ENCODE measurements at places on chromosomes 13 and 19.

DNA sequence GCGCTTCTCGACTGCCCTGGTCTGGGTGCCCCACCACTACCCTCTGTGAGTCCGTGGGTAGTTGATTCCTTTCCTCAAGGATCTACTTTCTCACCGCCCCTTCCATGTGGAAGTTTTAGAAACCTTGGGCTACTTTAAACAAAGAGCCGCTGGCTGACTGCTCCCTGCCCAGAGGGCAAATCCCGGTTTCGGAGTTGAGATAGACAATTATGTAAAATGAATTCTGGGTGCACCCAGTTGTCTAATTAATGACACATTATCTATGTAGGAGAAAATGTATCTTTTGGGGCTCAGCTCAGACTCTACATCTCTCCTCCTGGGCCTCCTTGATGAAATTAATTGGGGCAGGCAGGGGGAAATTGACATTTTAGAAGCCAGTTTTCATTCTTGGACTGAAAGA lies 305.4 kb downstream of the UQCRFS1 start:
- no peak for DNase-seq

DNA sequence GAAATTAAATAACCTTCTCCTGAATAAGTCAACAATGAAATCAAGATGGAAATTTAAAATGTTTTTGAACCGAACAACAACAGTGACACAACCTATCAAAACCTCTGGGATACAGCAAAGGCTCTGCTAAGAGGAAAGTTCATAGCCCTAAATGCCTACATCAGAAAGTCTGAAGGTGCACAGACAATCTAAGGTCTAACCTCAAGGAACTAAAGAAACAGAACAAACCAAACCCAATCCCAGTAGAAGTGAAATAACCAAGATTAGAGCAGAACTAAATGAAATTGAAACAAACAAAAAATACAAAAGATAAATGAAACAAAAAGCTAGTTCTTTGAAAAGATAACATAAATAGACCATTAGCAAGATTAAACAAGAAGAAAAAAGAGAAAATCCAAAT lies 9.0 kb downstream of the UGGT2 start:
- no peak for DNase-seq

DNA sequence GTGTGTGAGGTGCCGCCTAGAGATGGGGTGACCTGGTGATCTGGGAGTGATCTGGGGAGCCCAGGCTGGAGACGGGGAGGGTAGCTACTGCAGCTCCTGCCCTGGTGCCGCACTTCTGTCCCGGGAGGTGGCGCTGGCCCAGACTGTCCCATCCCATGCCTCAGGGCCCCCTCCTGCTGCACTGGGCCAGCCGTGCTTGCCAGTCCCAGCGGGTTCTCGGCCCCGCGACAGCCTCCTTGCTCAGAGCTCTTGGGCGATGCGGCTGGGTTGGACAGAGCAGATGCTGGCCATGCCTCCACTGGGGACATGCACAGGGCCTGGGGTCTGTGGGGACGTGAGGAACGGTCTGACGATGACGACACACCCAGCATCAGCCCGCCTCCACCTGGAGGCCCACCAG lies 2.5 kb downstream of the RAX2 start:
- DNase-seq = no peak

GRCh38 chr19:45601115-45601514 lies 897 bp downstream of the GPR4 start:
- no peak for DNase-seq

- DNase-seq = no peak
Measured at GRCh38 chr13:102721800-102722231, 27.0 kb upstream of the METTL21C start.

GRCh38 chr19:8455018-8455417 lies 10.2 kb downstream of the HNRNPM start:
- DNase-seq = no peak

DNA sequence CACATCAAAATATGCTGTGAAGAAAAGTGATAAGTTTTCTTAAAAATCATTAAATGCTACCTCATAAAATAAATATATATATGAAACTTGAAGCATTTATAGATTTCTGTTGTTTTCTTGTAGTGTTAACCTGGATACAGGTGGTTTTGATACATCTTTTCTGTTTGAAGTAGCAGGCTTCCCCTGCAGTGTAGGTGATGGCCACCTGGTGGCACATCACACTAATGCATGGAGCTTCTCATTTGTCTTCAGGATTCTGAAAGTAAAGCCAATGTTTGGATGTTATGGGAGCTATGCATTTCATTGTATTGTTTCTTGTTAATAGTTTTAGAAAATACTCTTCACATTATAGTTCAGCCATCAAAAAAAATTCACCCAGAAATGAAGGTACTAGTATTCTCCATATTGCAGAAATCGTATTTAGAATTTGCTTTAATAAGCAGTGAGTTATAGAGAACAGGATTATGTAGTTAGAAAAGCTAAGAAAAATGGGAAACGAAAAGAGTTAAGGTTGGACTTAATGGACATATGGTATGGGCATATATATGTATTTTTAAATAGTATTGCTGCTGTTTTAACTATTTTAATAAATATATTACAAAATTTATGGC lies 18.7 kb downstream of the GPR180 start:
- DNase-seq = no peak

- DNase-seq = no peak
Measured at GRCh38 chr13:45833663-45834375, 17.7 kb downstream of the SIAH3 start.

DNA sequence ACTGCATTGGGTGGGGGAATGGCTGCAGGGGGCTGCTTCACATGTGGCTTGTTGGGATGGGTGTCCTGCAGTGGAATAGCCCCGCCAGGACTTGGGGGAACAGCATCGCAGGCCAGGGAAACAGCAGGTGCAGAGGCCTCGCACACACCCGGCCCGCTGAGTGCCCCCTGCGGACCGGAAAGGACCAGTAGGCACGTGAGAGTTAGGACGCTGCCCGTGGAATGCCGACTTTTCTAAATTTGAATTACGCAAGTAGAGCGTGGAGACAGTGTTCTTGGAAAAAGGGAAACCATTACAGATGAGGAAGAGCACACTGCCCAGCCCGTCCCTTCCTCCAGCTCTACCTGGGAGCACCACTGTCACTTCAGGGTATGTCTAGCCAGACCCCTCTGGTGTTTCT lies 11.5 kb downstream of the DNM2 start:
- no peak for DNase-seq

DNA sequence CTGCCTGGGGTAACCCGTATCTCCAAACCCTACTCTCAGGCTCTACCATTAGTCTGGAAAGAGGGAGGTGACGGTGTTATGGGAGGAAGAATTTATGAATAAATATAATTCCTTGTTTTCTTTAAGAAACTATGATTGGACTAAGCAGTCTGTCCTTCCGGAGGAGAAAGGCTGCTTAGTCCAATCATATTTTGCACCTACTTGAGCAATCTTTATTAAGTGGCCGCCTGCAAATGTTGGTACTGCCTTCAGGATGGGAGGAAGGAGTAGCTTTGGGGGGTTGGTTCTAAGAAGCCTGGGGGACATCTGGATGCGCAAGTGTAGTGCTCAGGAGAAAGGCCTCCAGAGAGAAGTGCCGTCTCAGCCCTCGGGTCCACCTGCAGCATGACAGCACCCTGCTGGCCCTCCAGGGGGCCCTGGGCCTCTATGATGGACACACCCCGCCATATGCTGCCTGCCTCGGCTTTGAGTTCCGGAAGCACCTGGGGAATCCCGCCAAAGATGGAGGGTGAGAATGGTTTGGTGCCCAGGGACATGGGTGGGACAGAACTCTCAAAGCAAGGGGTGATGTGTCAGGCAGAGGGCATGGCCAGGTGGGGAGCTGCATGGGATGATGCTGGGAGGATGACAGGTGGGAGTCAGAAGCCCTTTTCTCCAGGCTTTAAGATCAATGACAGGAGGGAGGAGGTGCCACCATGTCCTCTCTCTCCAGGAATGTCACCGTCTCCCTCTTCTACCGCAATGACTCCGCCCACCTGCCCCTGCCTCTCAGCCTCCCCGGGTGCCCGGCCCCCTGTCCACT lies 4.1 kb downstream of the ACP4 start:
- no peak for DNase-seq

- DNase-seq = no peak
Measured at GRCh38 chr13:80753866-80754265, 412.9 kb upstream of the SPRY2 start.

GRCh38 chr19:11377237-11377636 lies 2.8 kb downstream of the SWSAP1 start:
- no peak for DNase-seq

DNA sequence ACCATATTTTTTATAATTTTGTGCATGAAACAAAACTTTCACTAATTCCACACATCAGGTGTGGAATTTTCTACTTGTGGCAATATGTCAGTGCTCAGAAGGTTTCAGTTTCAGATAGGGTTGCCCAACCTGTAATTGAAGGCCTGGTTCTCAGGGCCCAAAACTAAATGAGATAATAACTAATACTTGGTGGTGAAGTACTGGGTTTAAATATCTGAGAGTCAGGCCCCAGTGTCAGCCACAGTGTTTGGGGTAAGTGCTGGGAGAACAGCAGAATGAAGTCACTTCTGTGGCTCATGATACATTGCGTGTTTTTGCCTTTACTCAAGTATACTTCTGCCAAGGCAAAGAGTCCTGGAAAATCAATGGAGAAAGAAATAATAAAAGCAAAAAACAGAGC lies 5.6 kb downstream of the SAFB start:
- DNase-seq = no peak

DNA sequence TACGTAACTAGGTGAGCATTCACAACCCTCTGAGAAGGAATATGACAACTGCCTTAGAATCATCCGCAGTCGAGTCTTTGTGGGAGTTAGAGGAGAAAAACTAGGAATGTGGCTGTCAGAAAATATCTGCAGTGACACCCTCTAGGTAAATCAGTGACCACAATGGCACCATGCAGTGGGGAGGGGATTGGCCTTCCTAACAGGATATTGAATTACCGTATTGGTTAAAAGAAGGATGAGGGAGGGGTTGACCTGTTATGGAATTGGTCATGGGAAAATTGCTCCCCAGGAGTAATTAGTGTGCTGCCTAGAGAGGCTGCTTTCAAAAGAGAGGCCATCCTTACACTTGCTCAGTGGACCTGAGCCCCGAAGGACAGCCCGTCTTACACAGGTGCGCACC lies 205.6 kb upstream of the SOX1 start:
- DNase-seq = no peak

DNA sequence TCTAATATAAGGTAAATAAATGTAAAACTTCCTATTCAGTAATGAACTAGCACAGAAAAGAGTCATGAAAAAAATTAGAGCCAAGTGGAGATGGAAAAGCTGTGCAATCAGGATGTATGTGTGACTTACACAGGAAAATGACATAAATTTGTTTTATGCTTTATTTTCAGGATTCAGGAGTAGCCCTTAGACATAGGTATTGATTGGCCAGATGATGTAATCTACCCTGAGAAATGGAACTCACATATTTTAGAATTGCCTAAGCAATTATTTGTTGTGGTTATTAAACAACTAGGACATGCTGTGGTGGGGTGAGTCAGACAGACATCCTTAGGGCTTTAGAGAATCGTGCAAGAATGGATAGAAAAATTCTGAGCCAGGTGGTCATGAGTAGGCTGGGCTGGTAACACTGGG lies 110.6 kb downstream of the PCDH9 start:
- DNase-seq = no peak

GRCh38 chr13:112647256-112647655 lies 42.6 kb upstream of the ATP11A start:
- no peak for DNase-seq

DNA sequence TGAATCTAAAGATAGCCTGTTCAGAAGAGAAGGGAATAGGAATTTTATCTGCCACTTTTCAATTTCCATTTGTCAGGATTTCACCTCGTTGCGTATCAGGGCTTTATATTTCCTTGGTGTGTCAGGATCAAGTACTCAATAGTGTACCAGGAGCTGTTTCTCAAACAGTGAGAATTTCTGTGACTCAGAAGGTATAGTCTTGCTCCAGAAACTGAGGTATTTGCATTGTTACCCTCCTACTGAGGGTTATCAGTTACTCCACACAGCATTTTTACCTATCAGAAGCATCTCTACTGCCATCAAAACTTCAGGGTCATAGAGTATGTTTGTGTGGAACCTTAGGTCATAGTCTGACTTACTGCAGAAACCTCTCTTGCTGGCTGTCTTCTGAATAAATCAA lies 271.7 kb upstream of the EDNRB start:
- DNase-seq = no peak

DNA sequence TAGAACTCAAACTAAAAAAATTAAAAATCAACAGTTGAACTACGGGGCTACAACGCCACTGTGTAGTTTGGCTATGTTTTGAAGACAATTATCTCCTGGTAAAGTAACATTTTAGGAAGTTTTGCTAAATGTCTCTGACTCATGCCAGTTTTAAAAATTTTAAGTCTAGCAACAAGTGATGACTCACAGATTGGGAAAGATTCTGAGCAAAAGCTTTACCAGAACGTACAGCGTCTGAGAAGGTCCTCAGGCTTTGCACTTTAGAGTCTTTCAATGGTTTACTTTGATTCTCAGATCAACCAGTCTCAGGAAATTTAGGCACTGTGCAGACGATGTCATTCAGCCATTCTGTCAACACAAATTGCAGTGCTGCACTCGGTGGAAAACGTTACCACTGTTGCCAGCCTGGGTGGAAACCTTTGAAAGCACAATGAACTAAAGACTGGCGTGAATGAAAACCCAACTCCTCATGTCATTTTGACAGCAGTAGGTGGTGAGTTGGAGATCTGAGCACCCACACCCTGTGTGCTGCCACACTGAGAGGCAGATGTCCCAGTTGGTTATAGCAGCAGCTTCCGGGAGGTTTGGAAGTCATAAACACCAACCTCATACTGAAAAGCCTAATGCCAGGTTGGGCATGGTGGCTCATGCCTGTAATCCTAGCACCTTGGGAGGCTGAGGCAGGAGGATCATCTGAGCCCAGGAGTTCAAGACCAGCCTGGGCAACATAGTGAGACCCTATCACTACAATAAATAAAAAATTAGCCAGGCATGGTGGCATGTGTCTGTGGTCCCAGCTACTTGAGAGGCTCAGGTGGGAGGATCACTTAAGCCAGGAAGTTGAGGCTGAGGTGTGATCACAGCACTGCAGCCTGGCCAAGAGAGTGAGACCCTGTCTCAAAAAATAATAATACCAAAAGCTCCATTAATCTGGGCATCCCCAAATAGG lies 6.3 kb upstream of the WTIP start:
- no peak for DNase-seq

DNA sequence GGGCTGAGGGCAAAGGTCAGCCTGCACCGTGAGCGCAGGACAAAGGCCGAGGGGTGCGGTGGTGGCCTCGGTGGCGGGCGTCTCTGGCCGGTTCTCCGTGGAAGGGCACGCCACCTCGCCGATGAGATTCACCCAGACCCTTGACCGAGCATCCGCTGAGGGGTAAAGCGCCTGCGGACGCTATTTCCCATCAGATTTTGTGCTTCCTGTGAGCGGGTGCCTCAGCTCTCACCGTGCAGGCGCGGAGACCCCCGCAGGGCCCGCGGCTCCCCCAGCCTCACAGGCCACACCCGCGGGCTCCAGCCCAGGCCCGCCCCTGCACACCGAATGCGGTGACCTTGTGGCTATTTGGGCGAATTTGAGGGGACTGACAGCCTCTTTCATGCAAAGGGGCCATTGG lies 348.0 kb downstream of the TEX29 start:
- no peak for DNase-seq

- DNase-seq = no peak
Measured at GRCh38 chr13:34214686-34215085, 396.7 kb downstream of the RFC3 start.

- DNase-seq = no peak
Measured at GRCh38 chr19:31402529-31403316, 53.5 kb upstream of the TSHZ3 start.

Data from activated CD8-positive, alpha-beta memory T cell treated with anti-CD3 and anti-CD28 coated beads for 1 hour (primary cell).